Neuronal stem cell (in vitro differentiated cells): ENCODE measurements at places on chromosomes 12 and 14.

- H3K4me1 ChIP-seq: peaks cover 12% of the 10 kb centered on the region
- DNase-seq: no peak
- no peak overlapping the region for H3K27ac ChIP-seq
Measured at GRCh38 chr12:120013659-120014380, 24.8 kb downstream of the BICDL1 start.

GRCh38 chr12:77667101-77667500 lies 163.6 kb upstream of the NAV3 start:
- no peaks in the 10 kb centered on the region for H3K36me3 ChIP-seq
- DNase-seq: no peak
- H3K27me3 ChIP-seq: no peaks in the 10 kb centered on the region
- H3K4me1 ChIP-seq: no peaks in the 10 kb centered on the region
- no peak overlapping the region for H3K4me3 ChIP-seq

DNA sequence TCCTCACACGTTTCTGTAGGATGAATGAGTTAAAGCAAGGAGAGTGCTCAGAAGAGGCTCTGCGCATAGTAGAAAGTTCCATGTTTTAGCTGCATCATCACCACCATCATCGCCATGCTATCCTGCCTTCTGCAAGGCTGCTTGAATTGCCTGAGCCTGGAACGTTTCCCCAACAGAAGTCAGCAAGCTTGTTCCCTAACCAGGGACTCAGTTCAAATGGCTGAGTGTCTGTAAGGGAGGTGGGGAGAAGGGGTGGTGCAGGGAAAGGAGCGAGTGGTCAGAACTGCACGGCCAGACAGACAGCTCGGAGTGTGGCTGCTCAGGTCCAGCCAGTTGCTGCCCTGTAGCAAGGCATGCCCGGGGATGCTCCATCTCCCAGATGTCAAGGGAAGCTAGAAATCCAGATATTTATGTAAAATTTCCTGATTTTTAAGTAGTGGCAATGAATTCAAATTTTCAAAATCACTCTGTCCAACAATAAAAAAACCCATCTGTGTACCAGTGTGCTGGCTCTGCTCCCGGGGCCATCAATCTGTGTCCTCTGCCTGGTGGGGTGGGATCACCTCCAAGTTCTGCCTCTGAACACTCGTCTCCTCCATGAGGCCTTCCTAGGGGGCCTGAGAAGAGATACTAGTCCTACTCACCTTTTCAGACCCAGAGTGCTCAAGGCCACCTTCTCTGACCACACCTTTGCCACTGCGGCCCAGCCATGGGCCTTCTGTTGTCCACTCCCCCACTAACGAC lies 162.7 kb downstream of the FOXN3 start:
- peaks cover 6% of the 10 kb centered on the region for H3K36me3 ChIP-seq
- H3K27me3 ChIP-seq: no peaks in the 10 kb centered on the region

DNA sequence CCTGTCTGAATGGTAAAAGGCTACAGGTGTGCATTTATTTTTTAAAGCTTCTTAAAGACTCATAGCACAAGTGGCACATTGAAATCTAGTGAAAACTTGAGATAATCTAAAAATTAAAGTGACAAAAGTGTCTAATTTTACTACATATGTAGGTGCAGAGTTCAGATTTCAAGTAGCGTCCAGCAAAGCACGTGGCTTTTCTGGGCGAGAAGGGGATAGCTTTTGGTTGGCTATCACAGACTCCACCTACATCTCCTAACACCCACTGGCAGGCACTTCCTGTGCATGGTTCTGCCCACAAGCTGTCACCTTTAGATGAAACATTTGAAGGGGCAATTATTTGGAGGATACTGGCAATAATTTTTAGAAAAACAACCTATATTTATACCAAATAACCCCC lies 1.9 kb upstream of the PITPNM2 start:
- no peak overlapping the region for H3K27ac ChIP-seq
- DNase-seq: no peak
- H3K4me3 ChIP-seq: no peak overlapping the region
- H3K4me1 ChIP-seq: peaks cover 14% of the 10 kb centered on the region
- peaks cover 39% of the 10 kb centered on the region for H3K36me3 ChIP-seq

DNA sequence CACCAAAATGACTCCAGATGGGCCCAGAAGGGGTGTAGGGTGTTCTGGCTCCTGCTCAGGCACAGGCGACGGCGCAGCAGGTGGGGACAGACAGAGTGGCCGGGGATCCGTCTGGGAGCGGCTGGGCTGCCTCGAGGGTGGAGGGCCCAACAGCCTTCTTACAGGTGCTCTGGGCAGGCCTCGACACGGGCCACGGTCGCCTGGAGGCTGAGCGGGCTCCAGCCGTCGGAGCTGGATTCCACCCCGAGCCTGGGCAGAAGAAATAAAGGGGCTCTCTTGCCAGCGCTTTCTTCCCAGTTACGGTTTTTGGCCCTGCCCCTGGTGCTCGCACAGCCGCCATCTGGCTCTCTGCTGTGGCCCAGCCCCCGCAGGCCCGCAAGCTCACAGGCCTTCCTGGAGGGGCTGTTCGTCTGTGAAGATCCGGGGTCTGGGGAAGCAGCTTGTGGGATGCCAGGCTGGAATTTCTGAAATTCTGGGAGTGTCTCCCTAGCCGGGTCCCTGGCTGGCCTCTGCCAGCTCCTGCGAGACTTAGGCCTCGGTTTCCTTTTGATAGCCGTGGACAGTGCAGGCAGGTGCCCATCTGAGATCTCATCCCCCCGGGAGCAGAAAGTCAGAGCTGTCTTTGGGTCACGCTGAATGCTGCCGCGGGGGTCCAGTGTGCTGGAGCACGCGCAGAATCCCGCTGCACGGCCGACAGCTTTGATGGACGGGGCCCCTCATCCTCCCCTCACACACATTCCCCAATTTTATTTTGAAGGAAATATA lies 122.7 kb downstream of the PAPOLA start:
- DNase-seq: no peak
- H3K4me1 ChIP-seq: no peaks in the 10 kb centered on the region
- H3K27ac ChIP-seq: no peak overlapping the region
- H3K36me3 ChIP-seq: no peaks in the 10 kb centered on the region
- H3K27me3 ChIP-seq: no peaks in the 10 kb centered on the region

- H3K27me3 ChIP-seq: no peaks in the 10 kb centered on the region
- H3K36me3 ChIP-seq: peaks cover 30% of the 10 kb centered on the region
- H3K27ac ChIP-seq: no peak overlapping the region
- H3K4me3 ChIP-seq: peak overlapping the region; percentile 64
Measured at GRCh38 chr12:123151457-123152454, 866 bp upstream of the PITPNM2 start.

DNA sequence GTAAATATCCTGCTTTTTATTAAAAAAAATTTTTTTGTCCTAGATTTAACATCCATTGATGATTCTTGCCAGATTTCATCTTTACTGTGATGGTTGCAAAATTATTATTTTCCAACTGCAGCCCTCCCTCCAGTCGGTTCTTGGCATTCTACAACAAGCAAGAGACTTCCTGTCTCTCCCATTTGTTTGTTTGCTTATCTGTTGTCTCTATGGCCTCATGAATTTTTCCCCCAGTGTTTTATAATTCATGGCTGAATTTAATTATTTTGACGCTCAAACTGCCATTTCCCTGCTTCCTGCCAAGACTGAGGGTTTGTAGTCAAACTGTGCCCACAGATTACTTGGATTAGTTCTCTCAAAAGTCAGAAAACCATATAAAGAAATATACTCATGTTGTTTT lies 25.9 kb downstream of the CGRRF1 start:
- DNase-seq: no peak
- H3K36me3 ChIP-seq: peaks cover 48% of the 10 kb centered on the region
- peaks cover 8% of the 10 kb centered on the region for H3K4me1 ChIP-seq
- no peak overlapping the region for H3K4me3 ChIP-seq
- H3K27me3 ChIP-seq: no peaks in the 10 kb centered on the region
- H3K27ac ChIP-seq: no peak overlapping the region

- no peaks in the 10 kb centered on the region for H3K36me3 ChIP-seq
- no peaks in the 10 kb centered on the region for H3K4me1 ChIP-seq
- DNase-seq: no peak
Measured at GRCh38 chr14:105149146-105149781, 19.3 kb downstream of the JAG2 start.

GRCh38 chr12:58364389-58365086 lies 423.2 kb downstream of the ATP23 start:
- H3K36me3 ChIP-seq: no peaks in the 10 kb centered on the region
- no peak overlapping the region for H3K4me3 ChIP-seq
- H3K4me1 ChIP-seq: no peaks in the 10 kb centered on the region

DNA sequence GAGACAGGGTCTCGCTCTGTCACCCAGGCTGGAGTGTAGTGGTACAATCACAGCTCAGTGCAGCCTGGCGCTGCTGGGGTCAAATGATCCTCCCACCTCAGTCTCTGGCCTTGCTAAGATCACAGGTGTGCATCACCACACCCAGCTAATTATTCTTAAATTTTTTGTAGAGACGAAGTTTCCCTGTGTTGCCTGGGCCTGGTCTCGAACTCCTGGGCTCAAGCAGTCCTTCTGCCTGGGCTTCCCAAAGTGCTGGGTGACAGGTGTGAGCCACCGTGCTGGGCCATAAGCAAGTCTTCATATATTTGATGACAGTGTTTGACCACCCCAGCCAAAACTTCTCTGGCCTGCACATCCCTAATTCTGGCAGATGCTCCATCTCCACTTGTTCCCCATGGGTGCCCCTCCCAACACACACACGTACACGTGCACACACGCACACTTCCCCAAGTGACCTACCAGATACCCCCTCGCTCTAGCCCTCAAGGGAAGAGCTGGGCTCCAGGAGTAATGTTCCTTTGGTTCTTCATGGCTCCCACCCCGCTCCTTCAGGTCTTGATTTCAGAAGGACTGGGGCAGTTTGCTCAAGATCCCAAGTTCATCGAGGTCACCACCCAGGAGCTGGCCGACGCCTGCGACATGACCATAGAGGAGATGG lies 104.3 kb upstream of the FKBP4 start:
- H3K4me3 ChIP-seq: no peak overlapping the region
- no peaks in the 10 kb centered on the region for H3K27me3 ChIP-seq
- no peak for DNase-seq

DNA sequence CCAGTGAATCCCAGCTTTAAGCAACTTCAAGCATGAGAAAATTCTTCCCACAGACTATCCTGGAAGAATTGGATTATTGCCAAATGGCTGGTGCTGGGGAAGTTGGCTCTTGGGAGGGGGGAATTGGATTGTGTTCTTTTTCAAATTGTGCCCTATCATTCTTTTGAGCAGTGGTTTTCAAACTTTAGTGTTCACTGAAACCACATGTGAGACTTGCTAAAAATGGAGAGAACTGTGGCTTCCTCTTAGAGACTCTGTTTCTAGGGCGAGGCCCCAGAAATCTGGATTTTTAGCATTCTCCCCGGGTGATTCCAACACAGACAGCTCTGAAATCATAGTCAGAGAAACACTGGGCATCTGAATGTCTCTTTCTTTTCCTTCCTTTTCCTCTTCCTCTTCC lies 14.3 kb upstream of the OTUB2 start:
- H3K4me1 ChIP-seq: peaks cover 7% of the 10 kb centered on the region
- no peak for DNase-seq
- no peak overlapping the region for H3K4me3 ChIP-seq
- H3K27ac ChIP-seq: no peak overlapping the region
- no peaks in the 10 kb centered on the region for H3K27me3 ChIP-seq

- peaks cover 42% of the 10 kb centered on the region for H3K36me3 ChIP-seq
- no peak for DNase-seq
- no peak overlapping the region for H3K27ac ChIP-seq
- H3K4me1 ChIP-seq: peaks cover 6% of the 10 kb centered on the region
Measured at GRCh38 chr14:71701990-71702389, 230.2 kb upstream of the RGS6 start.

DNA sequence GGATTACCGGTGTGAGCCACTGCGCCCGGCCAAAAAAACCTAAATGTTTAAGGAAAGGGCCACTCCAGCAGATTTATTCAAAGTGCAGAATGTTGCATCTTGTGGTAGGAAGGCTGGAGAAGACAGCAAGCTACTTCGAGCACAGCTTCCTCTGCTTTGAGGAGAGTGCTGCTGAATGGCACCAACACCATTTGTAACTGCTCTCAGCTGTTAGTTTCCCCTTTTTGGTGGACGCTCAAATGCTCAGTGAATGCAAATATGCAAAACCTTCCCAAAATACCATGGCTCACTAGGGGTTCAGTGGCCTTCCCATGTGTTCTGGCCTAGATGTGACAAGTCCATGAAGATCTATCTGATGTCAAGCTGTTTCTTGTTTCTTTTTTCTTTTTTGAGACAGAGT lies 2.9 kb upstream of the TDRD9 start:
- H3K36me3 ChIP-seq: no peaks in the 10 kb centered on the region
- DNase-seq: no peak
- no peak overlapping the region for H3K27ac ChIP-seq

DNA sequence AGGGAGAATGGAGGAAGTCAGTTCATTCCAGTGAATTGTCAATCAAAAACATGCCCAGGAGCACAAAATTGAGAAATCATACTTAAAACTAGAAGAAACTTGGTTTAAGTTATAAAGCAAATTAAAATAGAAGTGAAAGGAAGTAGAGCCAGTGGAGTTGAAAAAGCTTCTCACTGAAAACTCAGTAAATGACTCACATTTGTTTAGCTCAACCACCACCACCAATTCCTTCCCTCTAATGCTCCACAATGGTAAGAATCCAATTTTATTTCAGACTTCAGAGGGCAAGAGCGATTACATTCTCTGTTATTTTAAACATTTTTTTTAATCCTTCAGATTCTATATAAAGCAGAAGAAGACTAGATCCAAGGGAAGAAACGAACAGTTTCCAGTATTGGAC lies 19.4 kb downstream of the UTP20 start:
- peaks cover 7% of the 10 kb centered on the region for H3K36me3 ChIP-seq
- DNase-seq: no peak
- no peaks in the 10 kb centered on the region for H3K27me3 ChIP-seq
- H3K27ac ChIP-seq: no peak overlapping the region
- H3K4me1 ChIP-seq: no peaks in the 10 kb centered on the region

DNA sequence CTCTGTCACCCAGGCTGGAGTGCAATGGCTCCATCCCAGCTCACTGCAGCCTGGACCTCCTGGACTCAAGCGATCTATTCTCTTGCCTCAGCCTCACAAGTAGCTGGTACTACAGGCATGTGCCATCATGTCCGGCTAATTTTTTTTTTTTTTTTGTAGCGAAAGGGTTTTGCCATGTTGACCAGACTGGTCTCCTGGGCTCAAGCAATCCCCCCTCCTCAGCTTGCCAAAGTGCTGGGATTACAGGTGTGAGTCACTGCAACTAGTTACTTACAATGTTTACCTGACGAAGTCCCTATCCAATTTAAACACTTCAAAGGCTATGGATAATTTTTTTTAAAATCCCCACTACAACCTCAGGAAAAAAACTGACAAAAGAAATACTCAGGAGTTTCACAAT lies 1.8 kb downstream of the KRR1 start:
- no peaks in the 10 kb centered on the region for H3K27me3 ChIP-seq
- no peak overlapping the region for H3K4me3 ChIP-seq
- H3K4me1 ChIP-seq: peaks cover 2% of the 10 kb centered on the region
- no peak overlapping the region for H3K27ac ChIP-seq
- peaks cover 45% of the 10 kb centered on the region for H3K36me3 ChIP-seq

- H3K27me3 ChIP-seq: no peaks in the 10 kb centered on the region
- no peak overlapping the region for H3K27ac ChIP-seq
- H3K4me3 ChIP-seq: no peak overlapping the region
- H3K36me3 ChIP-seq: no peaks in the 10 kb centered on the region
Measured at GRCh38 chr14:91396013-91396660, 21.5 kb downstream of the CCDC88C start.

GRCh38 chr12:67940780-67941243 lies 48.4 kb upstream of the IFNG-AS1 start:
- H3K36me3 ChIP-seq: no peaks in the 10 kb centered on the region
- no peak overlapping the region for H3K4me3 ChIP-seq
- peaks cover 8% of the 10 kb centered on the region for H3K4me1 ChIP-seq
- DNase-seq: no peak
- H3K27ac ChIP-seq: no peak overlapping the region

- no peaks in the 10 kb centered on the region for H3K36me3 ChIP-seq
- H3K27me3 ChIP-seq: peaks cover 4% of the 10 kb centered on the region
- peaks cover 9% of the 10 kb centered on the region for H3K4me1 ChIP-seq
- H3K4me3 ChIP-seq: no peak overlapping the region
- H3K27ac ChIP-seq: no peak overlapping the region
Measured at GRCh38 chr12:4051596-4051995, 178.4 kb upstream of the PARP11 start.
